ENCODE measurements at places on chromosomes 12 and 14.
A peak's percentile ranks its signal among the peaks of the same experiment; 100 is the strongest.

DNA sequence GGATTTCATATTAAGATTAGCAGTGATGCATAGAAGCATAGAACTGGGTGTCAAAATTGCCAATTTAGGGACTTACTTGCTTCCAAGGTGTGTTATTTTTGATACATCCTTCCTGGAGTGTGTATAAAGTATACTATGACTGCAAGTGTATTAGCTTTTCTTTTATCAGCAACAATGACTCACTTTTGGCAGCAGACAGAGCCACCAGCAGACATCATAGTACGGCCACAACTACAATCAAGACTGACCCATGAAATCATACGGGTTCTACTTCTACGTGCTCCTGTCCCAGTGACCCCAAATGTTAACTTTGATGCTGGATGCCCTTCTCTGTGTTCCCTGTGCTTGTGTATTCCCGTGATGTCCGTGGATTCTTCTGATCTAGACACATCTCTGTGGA is 443.9 kb downstream of the TMEM132D start:
- no peak for DNase-seq

GRCh38 chr14:92728759-92729364 is 19.6 kb downstream of the LGMN start:
- peak; percentile 97 for DNase-seq

DNA sequence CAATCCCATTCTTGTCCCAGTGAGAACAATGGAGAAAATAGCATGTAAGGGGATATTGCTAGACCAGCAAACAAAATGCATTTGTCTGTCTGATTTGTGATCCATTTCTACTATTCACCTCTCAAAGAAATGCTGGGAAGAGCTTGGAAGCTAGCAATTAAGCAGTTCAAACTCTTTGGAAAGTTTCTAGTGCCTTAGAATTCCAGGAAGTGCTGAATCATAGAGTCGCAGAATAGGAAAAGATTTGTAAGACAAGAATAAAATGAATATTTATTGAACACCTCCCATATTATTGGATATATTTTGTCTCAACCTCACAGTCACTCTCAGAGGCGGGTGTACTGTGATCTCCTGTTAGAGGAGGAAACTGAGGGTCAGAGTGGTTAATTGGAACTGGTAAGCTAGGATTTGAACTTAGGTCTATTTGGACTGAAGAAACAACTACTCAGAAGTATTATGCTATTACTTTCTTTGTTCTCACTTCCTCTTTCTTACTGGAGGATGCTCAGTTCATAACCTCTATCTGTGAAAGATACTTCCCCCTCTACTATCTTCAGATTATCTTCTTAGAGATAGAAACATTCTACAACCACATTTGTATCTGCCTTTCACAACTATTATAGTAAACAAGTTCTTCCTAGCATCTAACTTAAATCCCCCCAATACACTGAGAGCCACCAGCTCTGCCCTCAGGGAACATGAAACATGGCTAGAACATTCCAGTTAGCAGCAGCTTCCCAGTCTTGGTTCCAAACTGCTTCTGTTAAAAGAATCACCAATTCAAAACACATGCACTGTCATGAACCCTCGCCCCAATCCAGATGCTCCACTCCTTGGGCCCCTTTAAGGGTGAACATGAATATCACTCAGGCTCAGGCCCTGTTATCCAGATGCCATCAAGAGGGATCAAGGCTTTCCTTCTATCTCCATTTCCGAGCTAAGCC is 64.2 kb downstream of the DRAM1 start:
- DNase-seq: no peak

- no peak for DNase-seq
Observed at GRCh38 chr14:67725171-67725570, 23.5 kb downstream of the RDH12 start.

DNA sequence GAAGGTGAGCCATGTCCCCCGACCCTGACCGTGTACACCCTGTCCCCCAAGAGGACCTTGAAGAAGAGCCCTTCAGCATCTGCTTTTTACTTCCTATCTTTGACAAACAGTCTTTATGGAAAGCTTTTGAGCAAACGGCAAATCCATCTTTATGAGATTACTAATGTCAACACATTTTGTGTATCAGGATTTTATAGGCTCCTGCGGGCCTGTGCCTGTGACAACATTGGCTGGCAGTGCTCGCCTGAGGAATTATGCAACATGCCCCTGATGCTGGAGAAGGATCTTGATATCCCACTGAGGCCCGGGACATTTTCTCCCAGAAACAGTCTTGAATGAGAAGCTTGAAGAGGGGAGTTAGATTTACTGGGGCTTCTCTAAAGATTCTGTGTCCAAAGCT is 416.5 kb downstream of the NRXN3 start:
- DNase-seq: no peak

- DNase-seq: no peak
Observed at GRCh38 chr14:93857500-93858283, 69.4 kb upstream of the PRIMA1 start.

GRCh38 chr12:118033323-118033722 is 16.8 kb downstream of the RFC5 start:
- no peak for DNase-seq

- no peak for DNase-seq
Observed at GRCh38 chr12:121678716-121679300, 9.4 kb upstream of the MORN3 start.

DNA sequence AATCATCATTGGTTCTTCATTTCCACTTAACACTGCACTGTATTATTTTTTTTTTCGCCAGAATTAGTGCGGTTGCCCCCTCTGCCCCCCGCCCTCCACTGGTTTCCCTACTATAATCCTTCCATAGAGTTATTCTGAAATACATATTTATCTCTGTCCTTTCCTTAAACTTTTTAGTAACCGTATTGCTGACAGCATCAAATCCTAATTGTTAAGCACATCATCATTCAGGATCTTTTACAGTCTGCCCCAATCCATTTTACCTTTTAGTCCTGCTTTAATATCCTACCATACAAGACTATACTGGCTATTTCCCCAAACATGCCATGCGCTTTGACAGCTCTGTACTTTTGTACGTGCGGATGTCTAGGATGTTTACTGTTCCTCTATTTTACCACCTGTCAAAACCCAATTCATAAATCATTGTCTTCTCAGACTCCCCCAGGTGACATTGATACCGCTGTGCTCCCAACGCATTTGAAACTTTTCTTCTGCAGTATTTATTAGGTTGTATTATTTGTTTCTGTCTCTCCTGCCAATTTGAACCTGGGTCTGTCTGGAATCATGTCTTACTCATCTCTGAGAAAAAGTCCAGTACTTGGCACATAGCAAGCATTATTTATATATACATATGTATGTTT is 1.0 kb downstream of the FGFR1OP2 start:
- peak; percentile 28 for DNase-seq

GRCh38 chr14:69519204-69520100 is 34.9 kb downstream of the PLEKHD1 start:
- no peak for DNase-seq

- DNase-seq: peak; percentile 95
Observed at GRCh38 chr14:68295316-68295816, 475.8 kb downstream of the RAD51B start.

GRCh38 chr14:56300495-56300894 is 182.3 kb downstream of the PELI2 start:
- DNase-seq: no peak

GRCh38 chr12:93413064-93413463 is 28.7 kb downstream of the UBE2N start:
- DNase-seq: no peak

- DNase-seq: no peak
Observed at GRCh38 chr12:106709068-106709511, 65.4 kb upstream of the RIC8B start.

DNA sequence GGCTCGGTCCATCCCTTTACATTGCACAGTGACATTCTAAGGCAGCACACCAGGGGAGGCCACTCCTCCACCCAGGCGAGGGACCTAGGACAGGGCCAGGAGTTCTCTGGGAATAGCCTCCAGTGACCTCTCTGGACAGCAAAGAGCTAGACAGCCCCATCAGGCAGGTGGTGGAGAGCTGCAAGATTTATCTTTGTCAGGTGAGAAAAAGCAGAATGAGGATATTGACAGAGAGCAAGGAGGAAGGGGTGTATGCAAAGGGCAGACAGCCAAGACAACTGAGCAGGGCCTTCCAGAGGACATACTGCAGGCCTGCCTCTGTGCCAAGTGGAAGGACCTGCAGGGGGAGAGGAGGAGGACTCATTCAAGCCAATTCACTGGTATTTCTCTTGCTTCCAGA is 112.4 kb upstream of the MAX start:
- DNase-seq: no peak

Measured in hematopoietic multipotent progenitor cell treated with erythropoietin and hydrocortisone succinate and interleukin-3 and kit ligand, for 8 days (in vitro differentiated cells).